ENCODE measurements at places on chromosomes 1 and 21.

DNA sequence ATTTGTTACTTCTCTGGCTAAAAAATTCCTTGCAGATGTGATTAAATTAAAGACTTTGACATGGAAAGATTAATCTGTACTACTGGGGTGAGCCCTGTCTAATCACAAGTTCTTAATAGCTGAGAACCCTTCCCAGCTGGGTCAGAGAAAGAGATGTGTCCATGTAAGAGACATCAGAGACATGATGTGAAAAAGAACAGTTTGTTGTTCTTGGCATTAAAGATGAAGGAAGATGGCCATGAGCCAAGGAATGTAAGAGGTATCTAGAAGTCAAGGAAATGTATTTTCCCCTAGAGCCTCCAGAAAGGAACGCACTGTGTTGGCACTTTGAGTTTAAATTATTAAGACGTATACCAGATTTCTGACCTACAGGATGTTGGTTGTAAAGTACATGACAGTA is 1271.5 kb upstream of the PRMT6 start:
- no peak for DNase-seq

DNA sequence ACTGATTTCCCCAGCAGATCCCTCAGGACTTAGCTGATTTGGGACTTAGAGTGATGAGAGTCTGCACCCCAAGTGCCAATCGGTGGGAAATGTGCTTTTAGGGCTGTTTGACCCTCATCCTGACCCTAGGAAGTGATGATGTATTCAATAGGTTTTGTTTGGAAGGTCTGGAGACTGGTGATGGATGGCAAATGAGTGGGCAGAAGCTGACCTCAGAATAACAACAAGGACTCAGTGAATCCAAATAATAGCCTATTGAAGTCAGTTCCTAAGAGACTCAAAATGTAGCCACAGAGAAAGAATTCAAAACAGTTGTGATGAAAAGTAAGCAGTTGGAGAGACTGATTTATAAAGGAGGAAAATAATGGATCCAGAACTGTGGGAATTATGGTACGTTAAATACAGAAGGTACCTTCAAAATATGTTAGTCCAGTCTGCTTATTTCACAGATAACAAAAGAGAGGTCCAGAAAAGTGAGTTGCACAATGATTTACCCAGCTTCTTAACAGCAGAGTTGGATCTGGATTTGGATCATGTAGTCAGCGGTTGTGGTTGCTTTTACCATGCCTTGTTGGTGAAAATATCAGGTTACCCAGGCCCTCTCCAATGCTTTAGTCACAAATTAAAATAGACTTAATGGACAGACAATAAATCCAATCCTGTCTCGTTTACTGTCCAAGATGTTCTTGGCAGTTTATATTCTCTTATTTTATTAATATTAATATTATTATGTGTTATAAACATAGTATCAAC is 123.0 kb upstream of the PTBP2 start:
- no peak for DNase-seq

- peak; percentile 74 for DNase-seq
Observed at GRCh38 chr1:208093754-208094719, 150.1 kb downstream of the PLXNA2 start.

GRCh38 chr1:78184460-78185072 is 138.8 kb downstream of the GIPC2 start:
- no peak for DNase-seq

- no peak for DNase-seq
Observed at GRCh38 chr1:203509135-203509534, 15.2 kb downstream of the OPTC start.

DNA sequence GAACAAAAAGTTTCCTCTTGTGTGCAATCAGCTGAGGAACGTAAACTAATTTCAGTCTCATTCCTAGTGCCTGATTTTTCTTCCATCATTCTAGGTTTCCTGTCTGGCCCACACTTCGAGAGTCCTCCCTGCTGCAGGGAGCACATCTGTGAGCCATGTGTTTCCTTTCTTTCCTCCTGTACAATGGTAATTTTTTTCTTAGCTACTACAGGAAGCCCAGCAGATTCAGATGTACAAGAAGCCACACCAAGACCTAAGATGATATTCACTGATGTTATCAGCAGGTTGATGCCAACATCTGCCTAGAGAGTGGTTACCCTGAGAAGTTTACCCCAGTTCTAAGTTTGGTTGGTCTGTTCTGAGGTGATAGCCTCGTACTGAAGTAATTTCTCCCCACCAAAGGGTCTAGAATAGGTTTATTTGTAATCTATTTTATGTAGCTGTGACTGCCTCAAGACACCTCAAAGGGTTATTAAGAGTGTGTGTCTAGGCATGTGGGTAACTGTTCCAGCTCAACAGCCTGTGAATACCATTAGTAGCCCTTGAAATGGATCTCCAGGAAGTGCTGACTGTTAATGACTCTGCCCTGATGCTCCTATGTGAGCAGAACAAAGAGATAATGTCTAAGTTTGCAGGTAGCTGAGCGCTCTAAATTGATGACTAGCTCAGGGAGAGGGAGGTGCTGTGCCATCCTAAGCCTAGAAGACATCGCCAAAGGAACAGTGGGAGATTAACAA is 31.7 kb upstream of the CLDN14 start:
- no peak for DNase-seq

DNA sequence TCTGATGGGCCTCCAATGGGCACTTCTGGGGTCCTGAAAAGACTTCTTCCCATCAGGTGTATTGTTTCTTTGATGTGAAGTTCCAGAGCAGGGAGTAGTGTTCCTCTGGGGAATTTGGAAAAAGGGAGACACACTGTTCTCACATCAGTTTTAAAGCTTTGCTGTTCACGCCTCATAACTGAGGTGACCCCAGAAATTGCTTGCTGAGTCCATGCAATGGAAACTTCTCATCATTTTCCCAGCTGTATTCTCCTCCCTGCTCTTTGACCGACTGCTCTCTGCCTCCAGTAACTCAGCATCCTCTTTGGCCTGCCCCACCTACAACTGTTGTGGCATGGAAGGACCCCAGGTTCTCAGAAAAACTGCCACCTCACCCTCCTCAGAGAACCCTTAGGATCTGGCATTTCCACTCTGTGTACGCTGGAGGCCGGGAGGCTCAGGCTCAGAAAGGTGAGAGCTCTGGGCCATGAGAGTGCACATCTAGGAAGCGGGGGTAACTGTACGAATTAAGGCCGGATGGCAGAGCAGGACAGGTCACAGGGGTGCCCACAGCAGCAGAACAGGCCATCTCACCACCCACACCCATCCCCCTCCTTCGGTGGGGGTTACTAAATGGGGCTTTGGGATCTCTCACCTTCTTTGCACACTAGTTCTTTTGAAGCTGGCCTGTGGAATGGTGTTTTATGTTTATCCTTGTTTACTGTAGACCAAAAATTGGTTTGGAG is 51.2 kb downstream of the STX6 start:
- no peak for DNase-seq

DNA sequence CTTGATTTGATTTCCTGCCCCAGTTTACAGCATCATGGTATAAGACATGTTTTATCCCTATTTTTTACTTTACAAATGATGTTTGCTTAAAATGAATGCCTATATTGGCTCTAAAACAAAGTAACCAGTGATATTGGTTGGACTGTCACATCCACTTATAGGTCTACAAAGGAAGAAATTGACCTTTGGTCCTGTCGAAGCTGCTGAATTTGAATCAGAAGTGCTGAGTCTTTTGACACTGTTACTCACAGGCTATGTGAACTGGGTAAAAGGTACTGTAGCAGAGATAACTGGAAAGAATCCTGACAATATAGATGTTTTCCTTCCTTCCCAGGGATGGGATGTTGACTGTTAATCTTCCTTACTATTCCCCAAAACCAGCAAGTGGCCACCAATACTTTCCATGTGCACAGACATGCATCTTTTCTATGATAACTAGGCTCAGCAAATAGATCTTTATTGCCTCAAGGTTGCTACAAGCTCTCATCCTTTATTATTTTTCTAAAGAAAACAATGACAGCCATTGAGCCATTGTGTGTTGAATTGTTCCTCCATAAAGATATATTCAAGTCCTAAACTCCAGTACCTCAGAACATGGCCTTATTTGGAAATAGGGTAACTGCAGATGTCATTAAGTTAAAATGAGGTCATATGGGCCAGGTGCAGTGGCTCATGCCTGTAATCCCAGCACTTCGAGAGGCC is 175.9 kb upstream of the NR5A2 start:
- no peak for DNase-seq

DNA sequence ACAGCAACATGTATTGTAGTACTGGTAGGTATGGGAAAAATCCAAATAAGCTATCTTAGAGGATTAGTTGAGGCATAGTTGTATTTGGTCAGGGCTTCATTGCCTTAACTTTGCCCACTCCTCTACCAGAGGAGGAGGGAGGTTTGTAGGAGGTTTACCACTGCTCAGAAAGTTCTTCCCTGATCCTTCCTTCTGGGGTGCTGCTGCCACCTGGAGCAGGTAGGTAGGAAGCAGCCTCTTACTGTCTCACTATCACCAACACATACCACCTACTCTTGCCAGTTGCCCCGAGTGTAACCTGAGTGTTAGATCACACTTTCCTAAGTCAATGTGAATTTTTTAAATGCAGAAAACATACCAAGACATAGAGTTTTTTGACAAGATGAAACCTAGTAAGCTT is 24.1 kb upstream of the ZSWIM5 start:
- peak; percentile 36 for DNase-seq

DNA sequence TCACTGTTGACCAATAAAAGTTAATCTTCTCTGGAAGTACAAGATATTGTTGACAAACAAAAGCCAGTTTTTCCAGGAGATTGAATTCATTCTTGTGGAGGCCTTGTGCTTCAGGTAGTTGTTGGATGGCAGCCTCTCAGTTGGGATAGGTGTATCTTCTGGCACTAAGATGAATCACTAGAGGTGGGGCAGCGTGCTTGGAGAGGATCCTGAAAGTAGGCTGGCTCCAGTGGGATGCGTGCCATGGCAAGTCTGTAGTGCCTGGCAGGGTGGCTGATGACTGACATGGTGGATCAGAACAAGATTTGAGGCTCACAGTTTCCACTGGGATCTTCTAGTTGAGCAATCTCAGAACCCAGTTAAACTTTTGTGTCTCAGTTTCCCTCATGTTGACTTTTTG is 2.4 kb downstream of the VPS13D start:
- peak; percentile 33 for DNase-seq

GRCh38 chr1:81823082-81823481 is 22.3 kb downstream of the ADGRL2 start:
- DNase-seq, result no peak

DNA sequence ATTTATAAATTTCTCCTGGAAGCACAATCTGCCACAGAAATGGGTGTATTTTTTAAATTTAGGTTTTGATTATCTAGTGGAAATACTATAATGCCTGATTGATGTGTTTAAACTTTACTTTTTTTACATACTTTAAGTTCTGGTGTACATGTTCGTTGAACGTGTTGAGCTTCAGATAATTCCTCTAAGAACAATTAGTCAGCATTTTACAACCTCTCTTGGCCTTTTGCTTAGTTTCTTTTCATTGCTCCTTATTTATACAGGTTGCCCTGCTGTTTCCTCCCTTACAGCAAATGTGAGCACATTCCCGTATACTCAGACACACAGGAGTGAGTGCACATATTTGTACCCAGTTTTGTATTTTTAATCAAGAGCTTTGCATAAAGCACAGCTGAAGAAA is 1038.9 kb downstream of the BRINP3 start:
- DNase-seq, result no peak

- no peak for DNase-seq
Observed at GRCh38 chr1:39623053-39623452, 16.4 kb downstream of the HEYL start.

DNA sequence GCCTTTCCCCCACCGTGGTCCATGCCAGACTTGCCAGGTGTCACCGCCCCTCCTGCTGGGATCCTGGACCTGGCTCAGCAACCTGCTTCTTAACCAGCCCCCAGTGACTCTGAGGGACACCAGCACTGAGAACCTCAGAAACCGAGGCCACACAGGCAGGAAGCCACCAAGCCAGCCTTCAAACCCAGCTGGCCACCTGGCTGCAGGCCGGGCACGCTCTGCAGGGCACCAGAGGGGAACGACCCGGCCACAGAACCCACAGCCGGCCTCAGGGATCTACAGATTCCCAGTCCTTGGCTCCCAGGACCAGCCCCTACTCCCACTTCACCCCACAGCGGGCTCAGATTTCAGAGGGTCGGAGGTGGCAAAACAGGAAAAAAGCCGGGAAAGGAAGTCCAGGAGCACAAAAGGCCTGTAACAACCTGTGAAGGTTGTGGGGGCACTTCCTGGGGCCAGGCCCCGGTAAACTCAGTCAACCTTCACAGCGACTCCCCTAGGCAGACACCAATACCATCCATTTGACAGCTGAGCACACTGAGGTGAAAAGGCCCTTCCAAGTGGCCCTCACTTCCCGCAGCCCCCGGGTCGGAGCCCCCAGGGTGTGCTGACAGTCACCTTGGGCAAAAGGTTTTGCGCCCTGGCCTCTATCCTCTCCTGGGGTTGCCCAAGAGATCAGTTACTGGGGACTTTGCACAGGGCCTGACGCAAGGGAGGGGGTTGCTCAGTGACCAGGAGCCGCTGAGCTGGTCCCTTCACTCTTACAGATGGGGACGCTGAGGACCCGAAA is 14.1 kb downstream of the RUNX3 start:
- DNase-seq, result no peak

GRCh38 chr1:151142411-151143056 is 3.9 kb downstream of the SEMA6C start:
- no peak for DNase-seq

GRCh38 chr1:239805042-239805441 is 286.6 kb upstream of the FMN2 start:
- no peak for DNase-seq

DNA sequence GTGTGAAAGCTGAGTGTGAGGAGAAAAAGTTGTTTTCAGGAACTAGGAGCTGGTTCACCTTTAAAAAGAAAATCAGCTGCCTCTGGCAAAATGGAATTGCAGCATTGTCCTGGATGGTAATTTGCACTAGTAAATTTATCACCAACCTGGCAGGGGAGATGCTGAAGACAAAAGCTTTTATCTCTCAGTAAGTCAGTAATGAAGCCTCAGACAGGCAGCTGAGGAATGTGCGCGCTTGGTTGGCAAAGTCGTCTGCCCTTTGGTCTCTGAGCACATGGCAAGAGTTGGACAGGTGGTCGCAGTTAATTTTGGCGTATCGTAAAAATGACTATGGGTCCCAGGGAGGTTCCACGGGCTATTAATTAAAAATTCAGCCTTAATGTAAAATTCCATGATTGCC is 131.9 kb downstream of the BACH1 start:
- DNase-seq, result no peak
